ENCODE measurements at places on chromosomes 11 and 22.

DNA sequence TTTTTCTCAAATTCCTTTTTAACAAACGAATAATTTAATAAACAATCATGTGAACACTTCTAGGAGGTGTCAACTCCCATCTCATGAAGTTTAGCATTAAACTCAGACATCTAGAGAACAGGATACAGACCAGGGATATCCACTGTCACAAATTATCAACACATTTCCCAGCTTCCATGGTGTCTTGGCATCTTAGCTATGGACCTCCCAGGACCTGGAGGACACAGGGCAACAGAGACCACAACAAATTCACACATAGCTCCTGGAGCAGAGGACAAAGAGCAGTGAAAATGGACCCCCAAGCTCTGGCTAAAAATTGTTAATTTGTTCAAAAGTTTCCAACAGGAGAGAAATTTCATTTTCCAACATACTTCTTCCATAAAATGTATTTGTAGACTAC lies 102.2 kb downstream of the SGSM3 start:
- DNase-seq: no peak

- no peak for DNase-seq
These were observed 517.3 kb downstream of the TBC1D22A start for GRCh38 chr22:47279746-47280145.

- no peak for DNase-seq
These were observed 16.0 kb upstream of the B4GALNT4 start for GRCh38 chr11:353179-353873.

DNA sequence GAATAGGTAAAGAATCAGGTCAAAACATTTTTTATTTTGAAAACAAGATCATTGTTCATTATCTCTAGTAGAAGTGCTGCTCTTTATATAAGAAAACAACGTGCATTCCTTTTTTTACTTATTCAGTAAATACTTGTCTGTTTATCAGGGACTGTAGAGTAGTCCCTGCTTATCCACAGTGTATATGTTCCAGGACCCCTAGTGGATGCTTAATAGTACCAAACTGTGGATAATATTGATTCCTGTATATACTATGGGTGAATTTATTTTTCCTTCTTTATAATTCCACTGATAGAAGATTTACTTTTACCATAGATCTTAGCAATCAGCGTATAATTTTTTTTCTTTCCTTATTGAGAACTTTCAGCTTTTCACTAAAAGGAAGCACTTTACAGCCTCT lies 32.6 kb downstream of the CEP295 start:
- DNase-seq: no peak

DNA sequence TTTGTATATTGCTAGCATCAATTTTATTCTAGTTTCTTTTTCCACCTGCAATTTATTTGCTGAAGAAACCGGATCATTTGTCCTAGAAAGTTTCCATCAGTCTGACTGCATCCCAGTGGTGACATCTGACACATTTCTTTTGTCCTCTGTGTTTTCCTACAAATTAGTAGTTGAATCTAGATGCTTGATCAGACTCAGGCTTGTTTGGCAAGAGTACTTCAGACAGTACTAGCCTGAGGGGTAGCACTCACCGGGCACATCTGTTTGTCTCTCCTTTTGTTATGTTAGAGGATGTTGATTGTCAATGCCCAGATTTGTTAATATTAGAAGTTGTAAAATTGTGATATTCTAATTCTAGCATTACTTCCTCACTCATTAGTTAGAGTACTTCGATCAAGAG lies 204.8 kb downstream of the SWAP70 start:
- DNase-seq: no peak

GRCh38 chr11:87125257-87125656 lies 87.5 kb downstream of the TMEM135 start:
- DNase-seq: no peak

GRCh38 chr22:29163808-29164207 lies 41.9 kb upstream of the EMID1 start:
- no peak for DNase-seq

DNA sequence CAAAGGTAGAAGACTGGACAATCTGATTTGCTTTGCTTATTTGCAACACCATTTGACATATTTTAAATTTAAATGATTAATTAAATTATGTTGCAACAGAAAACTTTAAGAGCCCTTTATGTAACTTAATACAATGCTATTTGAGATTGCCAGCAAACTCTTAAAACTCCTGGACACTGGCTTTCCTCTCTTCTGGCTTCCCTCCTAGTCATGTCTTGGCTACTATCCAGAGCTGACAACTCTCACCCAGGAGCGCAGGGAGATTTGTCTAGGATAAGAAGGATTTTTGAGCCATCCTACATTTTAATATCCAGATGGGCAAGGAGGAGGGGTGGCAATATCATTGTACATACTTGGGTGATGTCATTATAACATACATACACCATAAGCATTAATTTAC lies 134.3 kb downstream of the ELP4 start:
- DNase-seq: no peak

DNA sequence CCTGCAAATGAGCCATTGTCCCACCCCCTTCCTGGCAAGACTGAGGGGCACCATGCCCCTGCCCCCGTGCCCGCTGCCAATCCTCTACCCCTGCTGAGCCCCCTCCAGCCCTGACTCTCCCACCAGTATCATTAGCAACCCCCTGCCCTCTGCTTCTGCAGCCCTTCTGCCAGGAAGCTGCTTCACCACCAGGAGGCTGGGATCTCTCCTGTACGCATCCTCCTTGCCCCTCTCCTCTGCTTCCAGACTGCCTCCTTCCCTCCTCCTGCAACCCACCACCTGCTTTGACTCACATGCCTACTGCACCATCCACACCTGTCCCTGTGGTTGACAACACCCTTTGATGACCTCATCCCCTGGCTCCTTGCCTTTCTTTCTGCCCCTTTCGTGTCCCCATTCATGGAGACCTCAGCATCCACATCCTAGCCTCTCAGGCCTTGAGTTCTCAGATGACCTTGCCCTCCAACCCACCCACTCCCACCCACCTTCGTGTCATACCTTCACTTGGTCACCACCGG lies 13.4 kb upstream of the PNPLA3 start:
- no peak for DNase-seq

- DNase-seq: no peak
These were observed 16.4 kb downstream of the IL17REL start for GRCh38 chr22:49996119-49996517.

GRCh38 chr11:28799316-28799715 lies 691.1 kb downstream of the METTL15 start:
- DNase-seq: no peak

DNA sequence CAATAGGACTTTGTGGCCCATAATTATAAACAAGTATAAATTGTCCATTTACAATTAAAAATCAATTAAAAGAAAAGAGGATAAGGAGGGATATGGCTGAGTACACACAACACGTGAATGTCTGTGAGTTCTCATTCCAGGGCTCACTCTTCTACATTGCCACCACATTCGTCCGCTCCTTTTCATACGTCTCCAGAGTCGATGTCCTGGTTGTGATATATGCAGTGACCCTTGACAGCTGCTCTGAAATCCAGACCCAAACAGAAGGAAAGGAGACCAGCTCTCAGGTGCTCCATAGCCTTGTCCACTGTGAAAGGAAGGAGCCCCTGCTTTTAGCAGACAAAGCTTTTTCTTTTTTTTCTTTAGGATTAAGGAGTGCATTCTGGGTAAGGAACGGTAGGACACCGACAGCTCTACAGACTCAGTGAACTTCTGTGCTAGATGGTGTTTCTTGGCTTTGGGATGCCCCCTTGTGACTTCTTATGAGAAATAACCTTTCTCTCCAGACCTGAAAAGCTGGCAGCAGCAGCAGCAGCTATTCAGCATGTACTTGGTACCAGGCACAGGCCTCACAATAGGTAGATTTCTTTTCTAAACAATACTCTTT lies 19.7 kb upstream of the DNAJB13 start:
- DNase-seq: no peak

DNA sequence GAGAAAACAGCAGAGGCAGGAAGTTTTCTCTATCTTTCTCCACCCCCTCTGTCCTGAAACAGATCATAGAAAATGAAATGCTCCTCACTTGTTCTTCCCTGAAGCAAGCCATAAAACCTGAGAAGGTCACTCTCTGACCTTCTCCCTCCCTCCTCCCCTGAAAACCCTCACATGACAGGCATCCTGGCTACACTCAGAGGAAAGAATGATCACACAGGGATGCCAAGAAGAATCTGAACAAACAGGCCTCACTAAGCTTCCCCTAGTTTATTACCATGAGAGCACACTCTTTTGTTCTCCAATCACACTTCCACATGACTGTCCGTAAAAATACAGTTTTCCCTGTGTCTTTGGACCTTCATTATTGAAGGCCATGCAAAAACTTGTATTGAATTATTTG lies 300.1 kb downstream of the BUD13 start:
- DNase-seq: no peak

DNA sequence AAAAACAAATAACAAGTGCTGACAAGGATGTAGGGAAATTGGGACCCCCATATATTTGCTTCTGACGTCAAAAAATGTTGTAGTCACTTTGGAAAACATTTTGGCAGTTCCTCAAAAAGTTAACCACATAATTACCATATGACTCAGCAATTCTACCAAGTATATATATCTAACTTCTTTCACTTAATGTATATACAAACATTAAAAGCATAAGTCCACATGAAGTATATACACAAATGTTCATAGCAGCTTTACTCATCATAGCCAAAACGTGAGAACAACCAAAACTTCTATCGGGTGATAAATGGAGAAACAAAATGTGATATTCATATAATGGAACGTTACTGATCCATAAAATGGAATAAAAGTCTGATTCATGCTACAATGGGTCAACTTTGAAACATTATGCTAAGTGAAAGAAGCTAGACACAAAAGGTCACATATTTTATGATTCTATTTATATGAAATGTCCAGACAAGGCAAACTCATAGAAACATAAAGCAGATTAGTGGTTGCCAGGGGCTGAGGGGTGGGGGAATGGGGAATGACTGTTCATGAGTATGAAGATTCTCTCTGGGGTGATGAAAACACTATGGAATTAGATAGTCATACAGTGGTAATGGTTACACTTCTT lies 48.7 kb upstream of the TEAD1 start:
- no peak for DNase-seq

- no peak for DNase-seq
These were observed 180.5 kb downstream of the CTTN start for GRCh38 chr11:70578831-70579230.

DNA sequence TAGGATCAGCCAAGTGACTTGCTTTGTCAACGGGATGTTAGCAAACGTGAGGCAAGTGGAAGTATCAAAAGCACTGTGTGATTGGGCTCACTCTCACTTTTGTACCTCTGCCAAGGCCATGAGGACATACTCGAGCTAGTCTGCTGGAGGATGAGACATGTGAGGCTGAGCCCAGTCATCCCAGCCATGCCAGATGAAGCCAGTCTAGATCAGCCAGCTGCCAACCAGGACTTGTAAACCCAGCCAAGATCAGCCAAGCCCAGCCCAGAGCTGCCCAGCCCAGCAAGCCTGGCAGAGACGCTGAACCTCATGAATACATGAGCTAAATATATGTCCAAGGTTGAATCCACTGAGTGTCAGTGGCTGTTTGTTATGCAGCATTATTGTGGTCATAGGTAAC lies 369.7 kb downstream of the MN1 start:
- DNase-seq: no peak

GRCh38 chr22:47589271-47590250 lies 827.1 kb downstream of the TBC1D22A start:
- no peak for DNase-seq

- no peak for DNase-seq
These were observed 11.6 kb upstream of the OLFML1 start for GRCh38 chr11:7473717-7474116.

DNA sequence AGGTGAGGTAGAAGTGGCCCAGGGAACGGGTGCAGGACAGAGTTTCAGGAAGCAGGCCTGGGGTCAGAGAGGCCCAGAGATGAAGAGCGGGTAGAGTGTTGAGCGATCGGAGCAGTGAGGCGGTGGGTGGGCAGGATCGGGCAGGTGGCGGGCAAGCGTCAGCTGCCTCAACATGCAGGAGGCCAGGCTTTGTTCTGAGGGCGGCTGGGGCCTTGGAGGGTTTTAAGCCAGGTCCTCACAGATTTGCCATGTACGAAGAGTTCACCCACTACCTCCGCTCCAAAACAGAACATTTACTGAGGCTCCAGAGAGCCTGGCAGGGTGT lies 29.4 kb downstream of the FLRT1 start:
- no peak for DNase-seq

- DNase-seq: no peak
These were observed 935 bp upstream of the RCOR2 start for GRCh38 chr11:63917692-63918506.

DNA sequence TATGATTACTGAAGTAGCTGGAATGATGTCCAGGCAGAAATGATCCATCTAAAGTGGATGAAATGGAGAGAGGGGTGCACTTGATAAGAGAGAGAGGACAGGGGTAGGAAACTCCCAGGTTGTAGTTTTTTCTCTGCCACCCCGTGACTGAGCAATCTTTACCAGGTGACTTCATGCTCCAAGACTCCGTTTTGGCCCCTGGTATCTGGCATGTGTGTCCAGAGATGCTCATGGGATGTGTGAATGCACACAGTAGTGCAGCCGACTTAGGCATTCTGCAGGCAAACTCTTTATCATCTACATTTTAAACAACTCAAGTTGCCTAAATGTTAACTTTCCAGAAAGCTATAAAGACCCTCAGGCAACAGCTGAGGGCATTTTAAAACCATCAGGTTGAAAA lies 189.3 kb upstream of the SEZ6L start:
- no peak for DNase-seq

DNA sequence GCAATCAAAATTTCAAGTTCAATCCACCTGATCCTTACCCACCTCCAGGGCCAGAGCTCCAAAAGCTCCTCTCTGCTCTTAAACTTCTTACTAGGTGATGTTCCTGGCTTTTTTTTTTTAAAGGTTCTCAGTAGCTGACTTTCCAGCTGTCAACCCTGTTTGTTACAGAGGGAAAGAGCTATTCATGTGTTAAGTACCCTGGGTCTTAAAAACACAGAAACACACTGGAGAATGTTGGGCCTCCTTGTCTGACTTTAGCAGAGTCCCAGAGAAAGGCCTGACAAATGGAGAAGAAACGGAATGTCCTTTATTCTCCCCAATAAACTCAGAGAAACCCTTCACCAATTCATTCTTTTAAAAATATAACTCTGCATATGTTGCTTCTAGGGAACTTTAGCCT lies 3.2 kb downstream of the LRRC4C start:
- DNase-seq: no peak

DNA sequence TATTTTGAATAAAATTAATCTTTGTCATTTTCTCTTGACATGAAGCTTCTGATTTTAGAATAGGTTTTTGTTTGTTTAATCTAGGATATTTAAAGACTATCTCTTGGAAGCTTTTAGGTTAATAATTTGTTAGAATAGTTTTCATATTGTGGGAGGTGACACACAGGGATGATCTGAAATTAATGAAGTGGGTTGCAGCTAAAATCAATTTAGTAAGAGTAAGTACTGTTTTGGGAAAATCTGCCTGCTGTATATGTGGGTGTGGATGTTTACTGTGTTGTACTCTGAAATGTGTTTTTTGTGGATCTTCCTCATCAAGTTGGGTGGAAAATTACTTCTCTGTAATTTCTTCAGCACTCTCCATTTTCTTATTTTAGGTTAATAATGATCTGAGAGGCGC lies 67.3 kb downstream of the BID start:
- no peak for DNase-seq

Measured in activated naive CD4-positive, alpha-beta T cell (primary cell).